ENCODE measurements at places on chromosomes 1 and 21.

DNA sequence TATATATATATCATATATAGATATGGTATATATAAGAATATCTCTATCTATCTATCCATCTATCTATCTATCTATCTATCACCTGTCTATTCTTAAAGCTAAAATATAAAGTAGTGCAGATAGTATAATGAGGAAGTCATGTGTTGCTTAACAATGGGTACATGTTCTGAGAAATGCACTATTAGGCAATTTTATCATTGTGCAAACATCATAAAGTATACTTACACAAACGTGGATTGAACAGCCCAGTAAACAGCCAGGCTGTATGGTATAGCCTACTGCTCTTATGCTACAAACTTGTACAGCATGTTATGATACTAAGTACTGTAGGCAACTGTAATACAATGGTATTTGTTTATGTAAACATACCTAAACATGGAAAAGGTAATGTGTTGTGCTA, 621.0 kb upstream of the NCAM2 start:
- DNase-seq, result no peak

- DNase-seq, result peak; percentile 81
Measured at GRCh38 chr1:39691383-39692151, at the start of gene HPCAL4. HPCAL4 (minus strand) TSS chr1:39691433; CDS start chr1:39684603, 6,830 bp downstream.

DNA sequence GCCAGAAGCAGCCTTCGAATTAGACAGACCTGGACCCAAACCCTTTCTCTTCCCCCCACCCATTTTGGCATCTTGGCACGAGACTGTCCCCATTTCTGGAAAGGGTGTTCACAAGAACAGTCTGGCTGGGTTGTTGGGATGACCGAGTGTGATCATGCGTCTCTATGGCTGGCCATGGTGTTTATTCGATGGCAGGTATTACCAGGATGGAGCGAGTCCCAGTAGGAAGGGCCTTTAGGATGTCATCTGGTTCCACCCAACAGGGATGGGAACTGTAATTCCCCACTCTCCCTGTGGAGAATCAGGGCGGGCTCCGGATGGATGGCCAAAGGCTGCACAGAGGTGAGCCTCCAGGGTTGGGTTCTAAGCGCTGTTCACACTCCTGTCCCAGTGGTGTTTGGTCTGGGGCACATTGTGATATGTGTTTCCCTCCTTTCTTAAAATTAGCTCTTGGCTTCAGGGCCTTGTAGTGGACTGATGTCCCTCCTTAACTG, 33.4 kb upstream of the ATP5PO start:
- no peak for DNase-seq

DNA sequence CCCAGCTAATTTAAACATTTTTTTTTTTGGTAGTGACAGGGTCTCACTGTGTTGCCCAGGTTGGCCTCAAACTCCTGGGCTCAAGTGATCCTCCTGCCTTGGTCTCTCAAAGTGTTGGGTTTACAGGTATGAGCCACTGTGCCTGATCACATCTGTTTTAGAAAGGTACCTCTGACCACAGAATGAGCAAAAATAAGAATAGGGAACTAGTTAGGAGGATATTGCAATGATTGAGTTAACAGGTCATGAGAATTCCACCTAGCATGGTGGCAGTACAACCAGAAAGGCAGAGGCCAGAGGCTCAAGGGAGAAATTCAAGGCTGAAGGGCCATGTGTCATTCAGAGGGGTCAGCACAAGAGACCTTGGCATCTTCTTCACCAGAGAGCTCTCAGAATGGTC, 49.6 kb downstream of the ELAPOR1 start:
- DNase-seq, result no peak

GRCh38 chr21:43786300-43786806, 3.0 kb upstream of the RRP1 start:
- DNase-seq, result no peak

All from stimulated activated CD4-positive, alpha-beta T cell treated with anti-CD3 and anti-CD28 coated beads, Interleukin-1b, Interleukin-23, amount 100 ng/mL, for 1 hour (primary cell).